Stimulated activated CD4-positive, alpha-beta T cell treated with anti-CD3 and anti-CD28 coated beads, Interleukin-1b, Interleukin-23, amount 100 ng/mL, for 24 hours (primary cell): ENCODE measurements at places on chromosomes 7 and 10.

- no peak for DNase-seq
Measured at GRCh38 chr10:97298223-97298571, 5.8 kb upstream of the ARHGAP19 start.

DNA sequence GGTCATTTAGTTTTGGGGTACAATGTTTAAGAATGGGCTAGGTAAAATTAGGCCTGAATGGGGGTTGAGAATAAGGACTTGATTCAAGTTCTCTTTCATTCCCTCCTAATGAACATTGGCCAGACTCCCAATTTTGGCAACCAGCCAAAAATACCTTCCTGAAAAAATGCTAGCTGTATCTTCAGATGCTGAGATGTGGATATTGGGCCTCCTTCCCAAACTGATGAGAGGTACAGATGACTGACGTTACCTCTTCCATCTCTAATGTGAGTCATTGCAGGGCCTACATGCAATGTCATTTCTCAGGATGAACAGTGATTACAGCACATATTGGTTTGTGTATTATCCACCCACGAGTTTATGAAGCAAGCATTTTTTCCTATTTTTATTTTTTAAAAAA lies 151.6 kb downstream of the SND1 start:
- DNase-seq, result no peak

DNA sequence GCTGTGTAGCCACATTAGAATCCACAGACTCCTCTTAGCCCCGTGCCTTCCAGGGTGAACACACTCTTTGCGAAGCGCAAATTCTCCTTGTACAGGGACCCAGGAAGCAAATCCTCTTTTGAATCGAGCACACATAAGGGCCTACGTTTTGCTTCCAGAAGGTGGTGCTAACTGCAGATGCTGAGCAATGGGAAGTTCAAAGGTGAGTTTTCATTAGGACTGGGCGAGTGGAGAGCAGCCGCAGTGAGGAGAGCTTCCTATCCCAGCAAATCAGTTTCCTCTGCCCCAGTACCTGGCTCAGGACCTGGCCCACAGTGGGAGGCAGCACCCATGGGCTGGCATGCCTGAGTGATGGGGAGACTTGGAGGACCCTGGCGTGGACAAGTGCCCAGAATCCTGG lies 23.5 kb upstream of the GPR26 start:
- no peak for DNase-seq

DNA sequence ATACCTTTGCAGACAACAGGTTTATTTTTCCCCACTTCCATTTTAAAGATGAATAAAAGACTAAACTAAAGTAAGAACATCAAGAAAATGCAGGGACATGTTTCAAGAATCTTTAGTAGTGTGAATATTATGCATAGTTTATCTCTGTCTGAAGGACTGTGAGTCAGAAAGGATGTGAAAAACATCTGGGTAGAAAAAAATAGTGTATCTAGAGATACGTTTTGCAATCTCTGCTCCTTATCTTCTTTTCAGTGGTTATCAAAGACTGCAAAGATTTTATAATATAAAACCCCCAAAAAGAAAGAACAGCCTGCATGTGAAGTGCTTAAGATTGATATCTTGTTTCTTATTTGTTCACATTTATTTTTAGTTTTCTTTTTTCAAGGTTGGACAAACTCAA lies 101.9 kb upstream of the ARHGAP21 start:
- no peak for DNase-seq

- DNase-seq, result no peak
Measured at GRCh38 chr10:6491841-6492609, 88.1 kb downstream of the PRKCQ start.

GRCh38 chr7:1535100-1535458 lies 4.6 kb downstream of the MAFK start:
- no peak for DNase-seq

GRCh38 chr7:2936891-2937580 lies 92.9 kb upstream of the GNA12 start:
- DNase-seq, result no peak
